Stimulated activated naive CD4-positive, alpha-beta T cell treated with Interleukin-2 at 50 U/mL for 16 hours (primary cell): ENCODE measurements at places on chromosomes 1 and 21.

- no peak for DNase-seq
Observed at GRCh38 chr1:55821234-55821633, 606.1 kb upstream of the USP24 start.

- DNase-seq, result no peak
Observed at GRCh38 chr1:182303778-182304177, 87.8 kb downstream of the GLUL start.

DNA sequence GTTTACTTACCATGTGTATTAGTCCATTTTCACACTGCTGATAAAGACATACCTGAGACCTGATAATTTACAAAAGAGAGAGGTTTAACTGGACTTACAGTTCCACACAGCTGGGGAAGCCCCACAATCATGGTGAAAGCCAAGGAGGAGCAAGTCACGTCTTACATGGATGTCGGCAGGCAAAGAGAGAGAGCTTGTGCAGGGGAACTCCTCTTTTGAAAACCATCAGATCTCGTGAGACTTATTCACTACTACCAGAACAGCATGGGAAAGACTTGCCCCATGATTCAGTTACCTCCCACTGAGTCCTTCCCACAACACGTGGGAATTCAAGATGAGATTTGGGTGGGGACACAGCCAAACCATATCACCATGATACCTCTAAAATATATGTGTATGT, 39.3 kb upstream of the ERRFI1 start:
- DNase-seq, result no peak

- DNase-seq, result no peak
Observed at GRCh38 chr1:203858975-203859374, 2.4 kb upstream of the SNRPE start.

DNA sequence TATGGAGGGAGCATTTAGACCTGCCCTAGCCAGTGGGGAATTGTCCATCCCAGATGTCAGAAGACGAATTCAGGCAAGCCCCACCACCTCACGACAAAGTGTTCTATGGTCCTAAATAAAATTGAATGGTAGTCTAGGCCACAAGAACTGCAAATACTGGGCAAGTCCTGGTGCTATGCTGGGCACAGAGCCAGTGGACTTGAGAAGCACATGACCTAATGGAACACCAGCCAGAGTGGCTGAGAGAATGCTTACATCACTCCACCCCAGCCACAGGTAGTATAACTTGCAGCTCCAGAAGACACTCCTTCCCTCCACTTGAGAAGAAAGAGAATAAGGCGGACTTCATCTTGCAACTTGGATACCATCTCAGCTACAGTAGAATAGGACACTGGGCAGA, 567.3 kb upstream of the CXADR start:
- DNase-seq, result no peak

DNA sequence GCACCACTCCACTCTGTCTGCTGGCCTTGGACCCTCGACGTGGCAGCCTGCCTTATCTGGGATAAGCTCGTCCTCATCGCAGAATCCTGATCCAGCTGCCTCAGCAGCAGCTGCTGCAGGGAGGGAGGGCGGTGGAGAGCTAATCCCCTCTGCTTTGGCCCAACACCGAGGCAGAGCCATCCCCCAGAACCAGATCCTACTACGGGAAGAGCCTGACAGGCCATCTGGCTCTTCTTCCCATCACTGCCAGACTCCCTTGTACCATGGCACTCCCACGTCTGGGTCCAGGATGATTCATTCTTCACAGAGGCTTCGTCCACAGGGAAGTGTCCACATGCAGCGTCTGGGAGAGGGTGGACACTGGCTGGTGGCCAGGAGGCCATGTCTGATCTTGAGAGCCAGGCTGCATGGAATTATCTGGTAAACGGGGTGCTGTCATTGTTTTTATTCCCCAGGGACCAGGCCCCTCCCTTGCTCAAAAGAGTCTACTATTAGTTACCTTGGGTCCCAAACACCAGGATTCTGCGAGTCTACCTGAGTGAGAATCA, 14.6 kb upstream of the PKP1 start:
- no peak for DNase-seq

DNA sequence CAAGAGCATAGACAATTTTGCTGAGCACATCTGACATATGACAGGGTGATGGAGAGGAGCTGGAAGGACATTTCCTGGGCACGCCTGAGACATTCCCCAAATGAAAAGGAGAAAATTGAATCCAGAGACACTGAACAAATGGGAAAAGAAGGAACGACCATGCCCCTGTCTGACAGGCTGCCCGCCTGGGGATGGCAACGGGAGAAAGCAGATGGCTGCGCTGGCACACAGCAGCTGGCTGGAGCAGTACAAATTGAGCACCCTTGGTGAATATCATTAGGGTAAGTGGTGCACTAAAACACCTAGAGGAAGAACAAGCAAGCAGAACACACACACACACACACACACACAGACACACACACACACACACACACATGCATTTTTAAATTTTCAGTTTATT, 174.3 kb upstream of the DUSP10 start:
- DNase-seq, result no peak
